ENCODE measurements at places on chromosomes 12 and 14.
A peak's percentile ranks its signal among the peaks of the same experiment; 100 is the strongest.

- no peak for DNase-seq
These were observed 795.6 kb downstream of the DIO2 start for GRCh38 chr14:79415726-79416125.

DNA sequence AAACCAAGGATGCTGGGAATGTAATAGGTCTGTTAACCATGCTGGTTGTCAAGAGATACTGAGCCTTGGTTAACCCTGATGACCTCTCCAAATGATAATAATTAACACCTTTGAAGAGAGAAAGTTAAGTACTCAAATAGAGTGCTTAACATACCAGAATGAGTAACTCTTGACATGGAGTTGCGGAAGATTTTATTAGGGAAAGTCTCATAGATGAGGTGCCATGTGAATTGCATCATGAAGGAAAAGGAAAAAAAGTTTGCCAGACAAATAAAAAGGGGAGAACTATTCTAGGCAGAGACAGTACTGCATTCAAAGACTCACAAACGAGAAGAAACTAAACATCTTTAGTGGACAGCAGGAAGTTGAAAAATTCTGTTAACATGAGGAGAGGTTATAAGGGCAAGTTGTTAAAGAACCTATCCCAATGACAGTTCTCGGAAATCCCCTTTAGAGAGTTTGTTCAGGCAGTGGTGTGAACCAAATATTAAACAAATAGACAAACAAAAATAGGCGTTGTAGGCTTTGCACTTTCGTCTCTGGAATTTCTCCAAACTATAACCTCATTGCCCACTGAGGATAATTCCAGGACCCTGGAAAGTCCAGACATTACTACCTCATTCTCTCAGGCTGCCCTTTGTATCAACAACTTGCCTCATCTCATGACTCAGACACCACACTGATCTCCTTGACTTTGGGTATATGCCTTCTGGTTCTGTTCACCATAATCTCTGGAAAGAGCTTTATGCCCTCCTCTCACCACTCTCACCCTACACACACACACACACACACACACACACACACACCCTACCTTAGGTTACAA is 435.0 kb downstream of the GXYLT1 start:
- DNase-seq = no peak

GRCh38 chr14:65476942-65477318 is 64.4 kb downstream of the FUT8 start:
- no peak for DNase-seq

DNA sequence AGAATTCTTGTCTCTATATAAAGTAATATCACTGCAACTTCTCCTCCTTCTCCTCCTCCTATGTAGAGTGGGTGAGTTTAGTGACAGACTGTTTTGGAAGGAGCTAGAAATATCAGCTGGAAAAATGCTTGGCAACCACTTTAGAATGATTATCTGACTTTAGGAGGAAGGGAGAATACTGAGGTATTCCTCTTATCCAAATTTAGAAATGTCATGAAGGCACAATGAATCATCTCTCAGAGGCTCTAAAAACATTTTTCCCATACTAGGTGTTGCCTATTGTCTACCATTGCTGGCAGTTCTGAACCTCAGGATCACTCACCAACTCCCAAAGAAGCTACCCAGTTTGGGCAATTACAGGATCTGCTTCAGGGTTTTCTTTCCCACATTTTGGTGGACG is 306.6 kb upstream of the ATP2B1 start:
- DNase-seq = peak; percentile 29

DNA sequence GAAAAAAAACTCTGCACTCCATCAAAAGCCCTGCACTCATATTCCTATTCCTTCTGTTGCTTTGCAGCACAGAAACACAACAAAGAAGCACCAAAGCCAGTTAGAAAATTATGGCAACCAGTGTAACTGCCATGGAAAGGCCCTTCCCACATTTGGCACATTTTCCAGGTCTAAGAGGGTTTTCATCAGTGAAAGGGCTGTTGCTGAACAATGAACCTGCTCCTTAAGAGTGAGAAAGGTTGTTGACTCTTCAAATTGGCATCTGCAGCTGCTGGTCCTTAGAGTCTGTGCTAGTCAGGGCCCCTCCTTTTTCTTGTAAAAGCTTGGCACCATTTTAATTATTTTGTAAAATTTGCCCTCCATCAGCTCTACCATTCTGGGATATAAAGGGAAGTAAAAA is 378.7 kb upstream of the KITLG start:
- DNase-seq = no peak

- peak; percentile 81 for DNase-seq
These were observed 1428.3 kb downstream of the AACS start for GRCh38 chr12:126493366-126494108.

DNA sequence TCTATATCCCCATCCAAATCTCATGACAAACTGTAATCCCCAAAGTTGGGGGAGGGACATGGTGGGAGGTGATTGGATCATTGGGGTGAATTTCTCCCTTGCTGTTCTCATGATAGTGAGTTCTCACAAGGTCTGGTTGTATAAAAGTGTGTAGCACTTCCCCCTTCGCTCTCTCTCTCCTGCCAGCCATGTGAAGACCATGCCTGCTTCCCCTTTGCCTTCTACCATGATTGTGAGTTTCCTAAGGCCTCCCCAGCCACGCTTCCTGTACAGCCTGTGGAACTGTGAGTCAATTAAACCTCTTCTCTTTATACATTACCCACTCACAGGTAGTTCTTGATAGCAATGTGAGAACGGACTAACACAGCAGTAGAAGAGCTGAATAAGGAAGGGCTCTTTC is 62.6 kb upstream of the VASH1 start:
- DNase-seq = no peak

DNA sequence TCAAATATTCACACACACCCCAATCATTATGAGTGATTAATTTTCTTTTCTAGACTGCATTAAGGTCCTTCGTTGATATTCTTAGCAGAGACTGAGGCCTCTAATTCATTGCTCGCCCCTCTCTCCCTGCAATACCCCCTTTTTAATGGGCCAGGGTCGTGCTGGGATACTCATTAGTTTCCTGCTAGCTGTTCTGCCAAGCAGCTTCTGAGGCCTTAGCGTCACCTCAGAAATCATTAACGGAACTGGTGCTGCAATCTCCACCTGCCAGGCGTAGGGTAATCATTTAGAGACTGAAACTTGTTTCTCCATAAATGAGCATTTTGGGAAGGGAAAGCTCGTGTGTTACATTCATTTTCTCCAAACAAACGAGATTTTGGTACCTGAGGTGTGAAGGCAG is 1054.7 kb downstream of the GALC start:
- no peak for DNase-seq

DNA sequence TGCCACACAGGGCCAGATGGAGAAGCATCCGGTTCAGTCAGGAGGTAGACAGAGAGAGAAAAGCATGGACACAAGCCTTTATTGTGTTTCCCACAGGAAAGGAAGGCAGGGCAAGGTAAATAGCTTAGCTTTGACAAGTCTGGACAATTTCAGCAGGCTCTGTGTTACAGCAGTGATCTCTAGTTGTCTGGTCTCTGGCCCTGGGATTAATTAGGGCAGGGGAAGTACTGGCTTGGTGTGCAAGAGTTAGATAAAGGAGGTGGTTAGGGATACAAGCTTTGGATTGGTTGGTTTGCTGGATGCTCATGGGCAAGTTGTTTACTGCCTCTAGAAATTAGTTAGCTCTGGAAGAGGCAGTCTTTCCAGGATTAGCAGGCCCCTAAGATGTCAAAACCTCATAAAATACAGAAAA is 15.1 kb upstream of the NGDN start:
- DNase-seq = peak; percentile 88

- no peak for DNase-seq
These were observed 56.1 kb downstream of the BMP4 start for GRCh38 chr14:53900499-53900898.

DNA sequence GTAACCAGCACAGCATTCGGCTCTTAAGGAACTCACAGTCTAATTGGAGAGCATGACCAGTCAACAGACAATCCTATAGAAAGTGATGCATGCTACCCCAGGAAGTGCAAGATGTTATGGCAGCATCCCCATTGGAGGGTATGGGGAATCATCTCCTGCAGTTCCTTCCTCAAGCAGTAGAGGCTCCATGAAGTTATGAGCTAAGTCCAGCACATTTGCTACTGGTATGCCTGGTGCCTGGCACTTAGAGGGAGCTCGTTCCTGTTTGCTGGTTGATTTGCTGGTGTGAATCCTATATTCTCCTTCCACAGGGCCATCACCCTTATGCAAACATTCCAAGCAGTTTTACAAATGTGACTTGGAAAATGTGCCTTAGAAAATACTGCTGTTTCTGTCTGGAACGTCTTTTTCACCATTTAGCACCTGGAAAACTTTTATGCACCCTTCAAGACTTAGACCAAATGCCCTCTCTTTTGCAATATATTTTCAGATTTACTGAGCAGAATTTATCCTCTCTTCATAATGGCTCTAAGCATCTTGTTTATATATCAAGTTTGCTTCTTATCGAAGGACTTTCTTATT is 136.1 kb upstream of the WSCD2 start:
- DNase-seq = peak; percentile 4

DNA sequence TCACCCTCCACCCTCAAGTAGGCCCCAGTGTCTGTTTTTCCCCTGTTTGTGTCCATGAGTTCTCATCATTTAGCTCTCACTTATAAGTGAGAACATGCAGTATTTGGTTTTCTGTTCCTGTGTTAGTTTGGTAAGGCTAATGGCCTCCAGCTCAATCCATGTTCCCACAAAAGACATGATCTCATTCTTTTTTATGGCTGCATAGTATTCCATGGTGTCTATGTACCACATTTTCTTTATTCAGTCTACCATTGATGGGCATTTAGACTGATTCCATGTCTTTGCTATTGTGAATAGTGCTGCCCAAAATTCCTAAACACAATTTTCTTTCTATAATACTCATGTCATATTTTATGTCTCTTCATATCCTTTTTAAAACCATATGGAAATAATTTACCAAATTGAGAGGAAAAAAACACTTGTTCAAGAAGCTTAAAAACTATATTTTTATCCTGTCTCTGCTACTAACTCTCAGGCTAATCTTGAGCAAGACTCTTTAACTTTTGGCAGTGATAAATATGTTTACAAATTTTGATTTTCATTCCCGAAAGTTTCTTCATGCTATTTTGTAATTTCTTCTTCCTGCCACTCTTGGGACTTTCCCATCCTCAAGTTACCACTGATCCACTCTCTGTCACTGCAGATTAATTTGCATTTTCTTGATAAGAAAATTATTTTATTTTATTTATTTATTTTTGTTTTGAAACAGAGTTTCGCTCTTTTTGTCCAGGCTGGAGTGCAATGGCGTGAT is 28.0 kb upstream of the OSBPL8 start:
- DNase-seq = no peak

- no peak for DNase-seq
These were observed 10.0 kb downstream of the HIP1R start for GRCh38 chr12:122845041-122845864.

GRCh38 chr12:16828891-16829290 is 222.9 kb upstream of the LMO3 start:
- DNase-seq = no peak

DNA sequence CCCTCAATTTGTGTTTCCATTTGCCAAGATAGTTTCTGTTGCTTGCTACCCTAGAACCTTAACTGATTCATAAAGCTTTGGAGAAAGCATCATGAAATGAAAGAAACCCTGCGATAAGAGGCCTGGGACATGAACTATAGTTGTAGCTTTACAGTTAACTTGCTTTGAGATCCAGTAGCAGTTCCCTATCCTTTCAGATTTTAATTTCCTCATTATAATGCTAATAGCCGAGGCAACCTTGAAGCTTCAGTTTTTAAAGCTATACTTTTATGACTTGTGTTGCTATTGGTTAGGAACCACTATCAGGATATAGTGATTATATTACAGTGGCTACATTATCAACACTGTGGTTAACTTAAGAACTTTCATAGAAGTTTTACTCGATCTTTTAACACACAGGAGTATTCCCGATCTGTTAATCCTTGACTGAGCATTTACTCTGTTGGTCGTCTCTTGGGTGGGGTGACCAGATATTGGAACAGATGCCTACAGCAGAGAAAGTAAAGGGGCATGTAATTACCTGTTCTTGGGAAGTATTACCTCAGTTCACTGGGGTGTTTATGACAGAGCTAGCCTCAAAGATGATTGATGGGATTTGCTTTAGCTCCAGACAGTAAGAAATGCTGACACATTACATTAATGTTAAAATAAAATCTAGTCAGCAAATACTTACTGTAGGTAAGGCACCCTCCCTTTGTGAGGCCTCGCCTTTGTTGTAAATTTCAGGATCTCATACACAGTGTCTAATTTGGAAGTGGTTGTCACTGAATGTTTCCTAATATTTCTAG is 86.2 kb upstream of the CSRP2 start:
- DNase-seq = peak; percentile 80

DNA sequence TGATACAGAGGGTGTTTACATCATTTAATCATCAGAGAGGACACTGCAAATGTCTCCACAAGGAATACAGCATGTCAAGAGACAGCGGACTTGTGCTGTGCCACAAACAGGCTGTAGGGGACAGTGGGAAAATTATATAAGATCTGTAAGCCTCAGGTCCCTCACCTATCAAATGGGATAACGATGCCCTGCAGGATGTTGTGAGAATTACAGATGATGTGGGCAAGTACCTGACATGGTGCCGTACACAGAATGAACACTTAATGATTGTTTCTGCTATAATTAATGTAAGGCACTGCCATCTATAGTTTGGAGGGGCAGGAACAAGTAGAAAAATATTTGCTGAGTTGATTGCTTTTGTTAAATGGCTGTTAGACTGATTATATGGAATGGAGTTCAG is 81.9 kb upstream of the GTF2A1 start:
- no peak for DNase-seq

GRCh38 chr14:100488057-100488456 is 99.2 kb downstream of the BEGAIN start:
- no peak for DNase-seq

GRCh38 chr12:92028441-92028709 is 117.3 kb downstream of the BTG1 start:
- DNase-seq = peak; percentile 60

- DNase-seq = no peak
These were observed 6.2 kb downstream of the CRACR2A start for GRCh38 chr12:3746758-3747157.

GRCh38 chr14:102075155-102075554 is 11.7 kb downstream of the HSP90AA1 start:
- no peak for DNase-seq

- DNase-seq = no peak
These were observed 50.3 kb upstream of the ANP32D start for GRCh38 chr12:48422060-48422459.

GRCh38 chr14:57771801-57772200 is 94.1 kb downstream of the SLC35F4 start:
- DNase-seq = no peak

DNA sequence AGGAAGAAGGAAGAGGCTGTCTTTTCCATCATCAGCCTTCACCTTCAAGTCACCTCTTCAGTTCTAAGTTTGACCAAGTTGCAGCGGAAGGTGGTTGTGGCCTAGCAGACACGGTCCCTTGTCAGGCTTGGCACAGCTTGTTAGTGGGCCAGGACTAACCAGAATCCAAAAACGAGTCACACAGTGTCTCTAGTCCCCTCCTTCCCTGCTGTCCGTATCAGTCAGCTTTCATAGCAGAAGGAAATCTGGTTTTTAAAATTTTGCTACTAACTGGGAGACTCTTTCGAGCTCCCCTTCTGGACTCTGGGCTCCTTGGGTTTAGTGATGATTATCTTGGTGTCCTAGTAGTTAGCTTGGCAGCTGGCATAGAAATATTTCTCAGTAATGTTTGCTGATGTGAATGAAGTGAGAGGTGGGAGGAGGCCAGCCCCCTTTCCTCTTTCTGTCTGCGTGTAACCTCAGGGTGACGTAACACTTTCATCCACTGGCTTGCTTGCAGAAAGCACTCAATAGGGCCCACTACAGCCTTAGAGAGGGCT is 3.8 kb downstream of the ETV6 start:
- no peak for DNase-seq

All from foreskin keratinocyte (primary cell).